ENCODE measurements at places on chromosomes 16 and 17. TPM values are rescaled to one million over a fixed set of nuclear protein-coding genes. Genes with fewer than 3 reads are reported as not detected.

DNA sequence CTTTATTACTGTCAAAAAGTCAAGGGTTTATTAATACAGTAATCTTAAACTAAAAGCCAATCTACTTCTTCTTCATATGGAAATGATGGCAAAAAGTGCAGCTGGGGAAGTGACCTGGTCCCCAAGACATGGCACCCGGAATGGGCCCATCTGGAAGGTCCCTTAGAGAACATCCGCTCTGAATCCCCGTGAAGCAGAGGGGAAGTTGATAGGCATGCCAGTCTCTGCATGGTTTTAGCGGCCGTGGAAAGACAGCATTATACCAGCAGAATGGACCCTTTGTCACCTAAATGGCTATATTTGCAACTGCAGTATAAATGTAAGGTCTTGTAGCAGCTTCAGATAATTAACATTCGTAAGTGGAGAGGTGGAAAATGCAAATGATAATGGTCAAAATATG lies 32.4 kb downstream of the COTL1 start:
- no peak for DNase-seq

DNA sequence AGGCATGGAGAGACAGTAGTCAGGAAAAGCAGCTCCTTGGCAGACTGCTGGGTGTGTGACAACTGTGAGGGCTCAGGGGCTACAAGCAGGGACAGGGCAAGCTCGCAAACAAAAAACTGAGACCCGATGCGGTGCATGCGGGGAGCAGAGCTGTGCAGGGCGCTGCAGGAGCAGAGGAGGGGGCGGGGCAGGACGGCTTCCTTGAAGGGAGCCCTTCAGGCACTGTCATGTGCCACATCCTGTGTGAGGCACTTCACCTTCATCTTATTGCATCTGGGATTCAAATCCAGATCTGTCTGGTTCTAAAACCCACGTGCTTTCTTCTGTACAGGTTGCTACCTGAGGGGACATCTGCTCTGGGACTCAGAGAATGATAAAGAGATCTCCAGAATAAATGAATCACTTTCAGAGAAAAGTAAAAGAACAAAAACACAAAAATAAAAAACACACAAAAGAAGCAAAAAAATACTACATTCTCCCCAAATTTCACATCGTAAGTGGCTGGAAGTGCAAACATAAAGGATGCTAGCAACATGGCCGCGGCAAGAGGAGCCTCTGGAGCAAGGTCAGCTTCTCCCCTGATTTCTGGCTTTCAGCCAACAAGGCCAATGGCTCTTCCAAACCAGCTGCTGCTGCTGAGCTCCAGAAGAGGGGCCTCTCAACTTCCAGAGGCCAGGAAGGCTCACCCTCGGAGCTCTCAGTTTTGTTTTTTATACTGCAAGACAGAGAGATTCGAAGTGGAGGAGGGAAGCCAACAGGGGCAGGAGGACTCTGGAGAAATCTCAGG lies 14.2 kb downstream of the LYRM9 start:
- DNase-seq, result no peak

DNA sequence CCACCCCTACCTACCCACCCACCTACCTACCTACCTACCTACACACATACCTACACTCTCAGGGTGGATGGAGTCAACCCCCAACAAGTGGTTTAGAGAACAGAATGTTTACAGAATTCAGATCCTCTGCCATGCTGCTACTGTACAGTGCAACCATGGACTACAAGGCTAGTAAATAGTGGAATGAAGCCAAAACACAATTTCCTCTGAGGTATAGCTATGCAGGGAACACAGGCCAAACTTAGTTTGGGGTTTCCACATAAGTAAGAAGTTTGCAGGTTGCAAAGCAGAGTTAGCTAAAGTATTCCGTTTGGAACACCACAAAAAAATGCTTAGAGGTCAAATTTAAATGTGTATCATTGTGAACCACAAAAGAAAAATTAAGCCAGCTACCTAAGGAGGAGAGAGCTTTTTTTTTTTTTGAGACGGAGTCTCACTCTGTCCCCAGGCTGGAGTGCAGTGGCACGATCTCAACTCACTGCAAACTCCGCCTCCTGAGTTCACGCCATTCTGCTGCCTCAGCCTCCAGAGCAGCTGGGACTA lies 2.7 kb upstream of the AP1G1 start:
- DNase-seq, result no peak

DNA sequence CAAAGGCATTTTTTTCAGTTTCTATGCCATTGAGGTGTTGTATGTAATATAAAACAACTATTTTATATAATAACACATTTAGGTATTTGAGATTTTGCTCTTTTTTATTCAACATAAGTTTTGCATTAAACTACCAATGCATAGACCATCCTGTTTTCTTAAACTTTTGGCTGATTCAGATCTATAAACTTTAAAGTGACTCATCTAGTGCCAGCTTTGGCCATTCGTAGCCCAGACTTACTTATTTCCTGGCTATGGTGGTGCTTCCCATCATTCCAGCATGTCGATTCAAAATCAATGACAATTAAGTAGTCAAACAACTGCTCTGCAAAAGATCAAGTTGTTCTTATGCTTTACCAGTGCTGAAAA lies 3.1 kb downstream of the ERI2 start:
- no peak for DNase-seq

GRCh38 chr16:3175157-3176093 lies 12.6 kb upstream of the OR1F1 start:
- DNase-seq, result no peak

DNA sequence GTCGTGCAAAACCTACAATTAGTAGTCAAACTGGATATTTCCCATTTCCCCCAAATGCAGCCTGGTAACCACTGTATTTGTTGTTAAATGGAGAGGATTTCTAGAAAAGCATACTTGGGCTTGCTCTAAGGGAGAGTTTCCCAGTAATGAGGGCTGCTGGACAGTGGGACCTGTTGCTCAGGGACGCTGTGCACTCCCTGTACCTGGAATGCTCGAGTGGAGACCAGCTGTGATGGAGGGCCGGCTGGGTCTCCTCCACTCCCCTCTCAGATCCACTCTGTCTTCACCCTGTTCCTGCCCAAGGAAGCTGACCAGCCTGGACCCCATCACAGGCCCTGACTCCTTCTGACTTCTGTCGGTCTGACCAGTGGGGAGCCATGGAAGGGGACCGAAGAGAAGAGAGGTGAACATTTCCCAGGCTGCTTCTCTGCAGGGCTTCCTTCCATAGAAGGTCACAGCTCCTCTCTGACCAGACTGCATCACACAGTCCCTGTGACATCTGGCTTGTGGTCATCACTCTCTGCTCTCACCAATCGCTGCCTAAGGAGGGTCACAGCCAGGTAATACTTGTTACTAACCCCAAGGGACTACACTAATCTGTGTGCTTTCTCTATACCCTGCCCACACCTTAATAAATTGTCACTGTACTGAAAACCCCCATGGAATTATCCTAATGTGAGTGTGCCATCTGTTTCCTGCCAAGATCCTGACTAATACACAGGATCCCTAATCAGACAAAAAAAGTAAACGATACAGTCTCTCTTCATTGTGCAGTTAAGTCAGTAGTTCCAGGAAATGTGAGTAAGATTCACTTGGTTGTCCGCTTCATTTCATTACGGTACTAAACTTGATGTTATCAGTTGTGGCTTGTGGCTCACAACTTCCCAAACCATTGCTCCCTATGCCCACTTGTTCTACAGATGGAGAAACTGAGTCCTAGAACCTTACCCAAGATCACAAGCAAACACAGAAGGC lies 102.4 kb downstream of the CCT6B start:
- DNase-seq, result no peak

DNA sequence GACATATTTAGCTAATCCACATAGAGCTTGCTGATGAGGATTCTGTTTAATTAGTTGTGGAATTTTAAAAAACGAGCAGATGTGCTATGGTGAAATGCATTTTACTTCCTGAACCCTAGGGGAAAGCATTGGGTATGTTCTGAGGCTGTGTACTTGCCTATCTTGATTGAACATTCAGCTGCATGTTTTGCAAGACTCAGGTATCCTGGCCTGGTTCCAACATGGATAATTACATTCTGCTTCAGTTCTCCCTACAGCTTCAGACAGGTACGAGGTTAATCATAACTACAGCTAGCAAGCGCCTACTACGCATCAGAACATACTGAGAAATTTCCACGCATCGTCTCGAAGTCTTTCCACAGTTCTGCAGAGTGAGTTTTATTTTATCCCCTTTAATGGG lies 77.0 kb downstream of the HS3ST2 start:
- DNase-seq, result no peak

GRCh38 chr16:87178977-87179376 lies 138.2 kb downstream of the C16orf95 start:
- DNase-seq, result peak; percentile 69

GRCh38 chr17:40960144-40960543 lies 6.6 kb downstream of the KRT39 start:
- no peak for DNase-seq

- DNase-seq, result no peak
These were observed 5.5 kb downstream of the GALK1 start for GRCh38 chr17:75759457-75759856.

DNA sequence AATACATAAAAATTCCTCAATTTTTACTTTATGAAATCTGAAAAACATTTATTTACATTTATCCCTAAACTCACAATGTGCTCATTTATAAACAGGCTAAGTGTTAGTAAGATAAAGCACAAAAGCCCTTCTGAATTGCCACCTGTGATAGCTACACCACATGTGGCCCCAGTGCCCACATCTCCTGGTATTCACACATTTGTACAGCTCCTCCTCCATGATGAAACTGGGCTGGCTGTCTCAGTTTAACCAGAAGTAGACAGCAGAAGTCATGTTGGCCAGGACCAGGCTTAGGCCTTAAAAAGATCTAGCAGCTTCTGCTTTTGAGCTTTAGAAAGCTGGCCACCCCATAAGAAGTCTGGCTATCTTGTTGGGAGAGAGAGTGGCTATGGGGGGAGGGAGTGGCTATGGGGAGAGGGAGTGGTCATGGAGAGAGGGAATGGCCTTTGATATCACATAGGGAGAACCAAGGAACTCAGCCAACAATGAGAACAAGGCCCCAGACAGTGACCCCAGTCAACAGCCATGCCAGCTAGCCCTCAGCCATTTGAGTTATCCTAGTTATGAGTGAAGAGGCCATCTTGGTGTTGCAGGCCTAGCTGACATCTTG lies 47.4 kb downstream of the CEP95 start:
- no peak for DNase-seq

DNA sequence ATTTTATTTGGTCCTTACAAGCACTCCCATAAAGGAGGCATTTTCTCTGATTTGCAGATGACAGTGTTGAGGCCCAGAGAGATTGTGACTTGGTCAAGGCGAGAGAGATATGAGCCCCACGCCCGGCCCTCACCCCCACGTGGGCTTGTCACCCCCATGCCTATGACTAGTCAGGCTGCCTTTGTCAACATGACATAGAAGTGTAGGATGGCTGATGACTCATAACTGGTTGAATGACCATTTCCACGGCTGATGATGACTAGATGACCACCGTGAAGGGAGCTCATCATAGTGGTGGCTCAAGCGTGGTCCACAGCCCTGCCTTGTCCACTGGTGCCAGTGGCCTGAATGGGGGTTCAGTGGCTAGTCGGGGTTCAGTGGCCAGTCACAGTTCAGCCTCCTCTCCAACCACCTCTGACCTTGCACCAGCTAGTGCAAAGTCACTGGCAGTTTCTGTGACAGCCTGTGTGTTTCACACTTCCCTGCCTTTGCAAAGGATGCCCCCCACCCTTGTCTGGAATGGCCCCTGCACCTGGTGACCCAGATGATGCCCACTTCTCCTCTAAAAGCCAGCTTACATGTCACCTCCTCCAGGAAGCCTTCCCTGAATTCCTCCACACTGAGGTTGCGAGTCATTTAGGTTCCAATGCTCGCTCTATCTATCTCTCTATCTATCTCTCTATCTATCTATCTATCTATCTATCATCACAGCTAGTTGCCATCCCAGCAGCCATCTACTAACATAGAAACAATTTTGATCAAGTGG lies 3.8 kb upstream of the WSCD1 start:
- DNase-seq, result no peak

- DNase-seq, result no peak
These were observed 3.7 kb upstream of the TMEM231 start for GRCh38 chr16:75559564-75560372.

GRCh38 chr16:8138666-8139065 lies 451.6 kb downstream of the TMEM114 start:
- no peak for DNase-seq

- no peak for DNase-seq
These were observed 7.9 kb downstream of the GNAO1 start for GRCh38 chr16:56199164-56199563.

DNA sequence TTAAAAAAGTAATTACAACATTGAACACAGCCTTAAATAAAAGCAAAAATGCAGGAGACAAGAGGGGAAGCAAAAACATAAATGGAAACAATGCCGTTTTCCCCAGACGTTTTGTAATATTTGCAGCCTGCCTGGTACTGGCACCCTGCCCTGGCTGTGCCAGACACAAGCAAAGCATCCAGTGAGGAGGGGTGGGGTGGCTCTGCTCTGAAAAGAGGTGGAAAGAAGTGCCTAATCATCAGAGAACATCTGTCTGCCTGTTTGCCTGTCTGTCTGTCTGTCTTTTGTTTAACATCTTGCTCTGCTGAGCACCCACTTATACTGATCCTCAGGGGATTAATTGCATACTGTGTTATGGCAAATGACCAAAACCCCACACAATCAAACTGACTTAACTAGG lies 62.7 kb downstream of the C16orf82 start:
- DNase-seq, result no peak

DNA sequence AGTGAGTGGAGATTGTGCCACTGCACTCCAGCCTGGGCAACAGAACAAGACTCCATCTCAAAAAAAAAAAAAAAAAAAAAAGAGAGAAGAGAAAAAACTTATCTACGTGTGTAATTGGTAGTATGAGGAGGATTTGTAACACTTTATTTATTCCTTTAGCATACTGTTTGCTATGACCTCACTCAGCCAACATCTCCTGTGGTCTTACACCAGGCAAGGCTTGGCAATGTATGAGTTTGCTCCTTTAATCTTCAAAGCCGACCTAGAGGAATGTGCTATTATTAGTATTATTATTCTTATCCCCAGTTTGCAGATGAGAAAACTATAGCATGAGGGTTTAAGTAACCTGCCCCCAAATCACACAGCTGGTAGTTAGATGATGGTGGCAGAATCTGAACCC lies 35.8 kb upstream of the HAPSTR1 start:
- no peak for DNase-seq

- no peak for DNase-seq
These were observed 54.9 kb upstream of the TANC2 start for GRCh38 chr17:62911114-62911513.

DNA sequence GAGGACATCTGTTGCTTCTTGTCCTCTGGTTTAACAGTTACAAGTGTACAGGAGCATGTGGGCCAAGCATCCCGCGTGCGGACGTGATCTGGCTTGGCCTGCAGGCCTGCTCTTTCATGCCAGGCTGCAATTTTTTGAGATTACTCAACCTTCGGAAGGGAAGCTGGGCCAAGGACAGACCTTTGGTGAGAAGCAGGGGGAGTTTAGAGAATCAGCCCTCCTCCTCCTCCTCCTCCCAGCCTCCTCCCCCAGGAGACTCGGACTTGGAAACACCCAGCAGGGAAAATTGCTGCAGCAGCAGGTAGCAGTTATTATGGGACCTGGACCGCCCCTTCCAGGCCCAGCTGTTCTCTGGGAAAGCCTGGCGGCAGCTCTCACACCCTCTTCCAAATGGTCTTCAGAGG lies 5.1 kb upstream of the KLHL36 start:
- DNase-seq, result peak; percentile 80

ITPRIPL2 gene
- 57.6 TPM for total RNA-seq

COX6A2 gene
- not detected for total RNA-seq

SPSB3 gene
- 35.3 TPM for total RNA-seq

C17orf78 gene
- not detected for total RNA-seq

MGAT5B gene
- total RNA-seq, result 1.4 TPM

TP53TG3 gene
- not detected for total RNA-seq

ARMC5 gene
- total RNA-seq, result 10.0 TPM

EPOP gene
- total RNA-seq, result 1.5 TPM

C16orf95 gene
- 6.1 TPM for total RNA-seq

All from sciatic nerve (tissue), 2 donors.